HEK293T (cell line): ENCODE measurements at places on chromosomes 16 and 17.

GRCh38 chr16:60792437-60792836 lies 1243.8 kb downstream of the CDH8 start:
- no peak for DNase-seq

DNA sequence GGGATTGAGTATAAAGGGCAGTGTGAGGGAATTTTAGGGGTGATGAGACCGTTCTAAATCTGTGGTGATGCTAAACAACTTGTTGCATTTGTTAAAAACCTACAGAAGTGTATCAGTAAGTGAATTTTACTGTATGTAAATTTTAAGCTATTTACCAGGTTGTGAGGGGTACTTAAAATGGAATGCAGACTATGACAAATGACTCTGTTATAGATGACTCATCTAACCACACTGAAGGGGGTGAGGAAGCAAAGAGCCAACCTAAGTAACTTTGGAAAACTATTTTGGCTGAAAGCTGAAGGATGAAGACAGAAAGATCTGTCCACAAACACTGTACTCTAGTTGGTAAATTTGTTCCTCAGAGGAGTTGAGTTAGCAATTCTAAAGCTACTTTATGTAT lies 5.3 kb upstream of the MKS1 start:
- DNase-seq = no peak

DNA sequence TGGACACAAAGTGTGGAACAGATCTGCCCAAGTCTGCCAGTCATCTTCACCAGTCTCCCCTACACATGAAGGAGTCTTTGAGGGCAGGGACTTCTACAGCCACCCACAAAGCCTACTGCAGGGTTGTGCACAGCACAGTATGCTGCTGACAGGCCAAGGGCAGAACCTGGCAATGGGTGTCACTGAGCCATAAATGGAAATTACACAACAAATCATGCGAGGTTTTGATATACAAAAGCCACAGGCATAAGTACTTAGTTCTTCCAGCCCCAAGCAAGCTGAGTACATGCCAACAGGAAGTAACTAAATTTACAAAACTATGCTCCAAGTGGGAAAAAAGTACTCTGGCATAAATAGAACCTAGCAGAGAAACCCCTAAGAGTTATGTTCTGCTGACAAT lies 7.8 kb upstream of the PSMC3IP start:
- DNase-seq = no peak

DNA sequence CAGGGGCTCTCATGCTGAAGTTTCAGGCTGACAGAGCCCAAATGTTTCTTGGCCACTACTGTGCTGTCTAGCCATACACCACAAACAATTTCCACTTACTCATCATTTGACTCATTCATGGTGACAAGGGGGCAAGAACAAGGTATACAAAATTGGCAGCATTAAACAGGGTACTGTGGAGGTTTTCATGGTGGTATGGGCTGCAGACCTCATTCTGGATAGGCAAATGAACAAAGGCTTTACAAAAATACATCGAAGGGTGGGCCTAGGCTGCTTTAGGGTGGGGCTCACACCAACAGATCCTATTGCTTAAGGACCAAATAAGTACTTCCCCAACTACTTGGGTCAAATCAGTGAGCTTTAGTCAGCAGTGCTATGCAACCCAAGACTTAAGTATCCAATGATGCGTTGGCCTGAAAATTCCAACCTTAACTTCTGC lies 53.0 kb downstream of the N4BP1 start:
- no peak for DNase-seq

DNA sequence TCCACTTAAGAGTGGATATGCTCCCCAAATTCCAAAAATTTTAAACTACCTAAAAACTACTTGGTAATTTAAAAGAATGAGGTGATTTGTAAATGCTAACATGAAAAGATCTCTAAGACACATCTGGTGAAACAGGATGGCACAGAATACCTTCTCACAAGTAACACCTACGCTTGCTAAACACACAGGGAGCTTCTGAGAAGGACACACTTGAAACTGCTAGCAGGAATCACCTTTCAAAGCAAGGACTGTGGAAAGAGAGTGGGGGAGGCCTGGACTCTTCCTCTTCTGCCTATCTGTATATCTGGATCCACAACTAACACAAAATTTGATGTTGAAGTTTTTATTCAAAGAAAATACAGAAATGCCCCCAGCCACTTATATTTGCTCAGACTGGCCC lies 52.4 kb downstream of the CYTH1 start:
- no peak for DNase-seq

- no peak for DNase-seq
These were observed 9.6 kb downstream of the G6PC3 start for GRCh38 chr17:44079877-44080821.

GRCh38 chr17:47878203-47879027 lies 17.6 kb upstream of the SP2 start:
- DNase-seq = no peak

GRCh38 chr17:3799181-3799945 lies 1.6 kb downstream of the ITGAE start:
- no peak for DNase-seq

DNA sequence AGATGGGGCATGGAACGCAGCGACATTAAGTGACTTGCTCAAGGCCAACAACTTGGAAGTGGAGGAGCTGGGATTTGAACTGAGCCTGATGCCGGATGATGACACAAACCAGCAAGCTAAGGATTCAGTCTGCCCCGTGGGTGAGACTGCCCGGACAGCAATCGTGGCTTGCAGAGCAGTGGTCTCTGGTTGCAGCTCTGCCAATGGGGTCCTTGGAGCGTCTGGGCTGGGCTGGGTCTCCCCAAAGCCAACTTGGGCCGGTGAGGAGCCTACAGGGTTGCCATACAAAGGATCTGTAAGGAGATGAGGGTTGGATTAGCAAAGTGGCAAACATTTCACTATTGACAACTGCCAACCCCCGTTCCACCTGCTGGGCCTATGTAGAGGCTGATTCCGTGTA lies 2.6 kb upstream of the CRISPLD2 start:
- no peak for DNase-seq

DNA sequence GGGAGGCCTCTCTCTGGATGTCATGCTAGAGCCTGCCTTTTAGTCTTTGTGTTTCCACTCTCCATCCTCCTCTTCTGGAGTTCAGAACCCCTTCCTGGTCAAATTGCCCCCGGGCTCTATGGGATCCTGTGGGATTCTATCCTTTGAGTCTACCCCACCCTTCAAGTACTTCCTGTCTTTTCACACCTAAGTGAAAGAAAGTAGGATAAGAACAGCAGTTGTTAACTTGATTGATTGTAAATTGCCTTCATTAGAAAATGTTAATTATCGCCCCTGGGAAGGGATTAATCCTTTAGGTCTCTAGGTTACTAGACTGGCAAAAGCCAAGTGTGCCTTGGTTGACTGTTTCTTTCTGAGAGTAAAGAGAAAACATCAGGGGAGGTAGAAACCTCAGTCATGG lies 30.1 kb downstream of the PRKCB start:
- DNase-seq = no peak

DNA sequence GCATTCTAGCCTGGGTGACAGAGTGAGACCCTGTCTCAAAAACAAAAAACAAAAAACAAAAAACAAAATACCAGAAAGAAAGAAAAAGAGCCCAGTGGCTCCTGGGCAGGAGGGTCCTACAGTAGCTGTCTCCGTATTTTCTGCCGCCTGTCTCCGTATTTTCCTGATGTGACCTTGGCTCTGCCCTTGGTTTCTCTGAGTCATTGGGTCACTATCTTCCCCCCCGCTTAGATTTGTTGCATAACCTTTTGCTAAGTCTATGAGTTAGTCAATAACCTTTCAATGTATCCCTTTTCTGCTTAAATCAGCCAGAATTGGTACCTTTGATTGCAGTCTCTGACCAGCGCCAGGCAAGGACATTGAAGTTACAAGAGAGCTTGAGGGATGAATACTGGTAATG lies 36.9 kb downstream of the MIS12 start:
- DNase-seq = no peak

- DNase-seq = no peak
These were observed 3.9 kb upstream of the KCNG4 start for GRCh38 chr16:84243732-84244131.

GRCh38 chr17:35786941-35787432 lies 8.5 kb downstream of the MMP28 start:
- DNase-seq = no peak

- no peak for DNase-seq
These were observed 20.5 kb downstream of the ERCC4 start for GRCh38 chr16:13940397-13940933.
